ENCODE measurements at places on chromosomes 12 and 14.

GRCh38 chr14:22878271-22879246 is 4.5 kb upstream of the REM2 start:
- no peak for DNase-seq

DNA sequence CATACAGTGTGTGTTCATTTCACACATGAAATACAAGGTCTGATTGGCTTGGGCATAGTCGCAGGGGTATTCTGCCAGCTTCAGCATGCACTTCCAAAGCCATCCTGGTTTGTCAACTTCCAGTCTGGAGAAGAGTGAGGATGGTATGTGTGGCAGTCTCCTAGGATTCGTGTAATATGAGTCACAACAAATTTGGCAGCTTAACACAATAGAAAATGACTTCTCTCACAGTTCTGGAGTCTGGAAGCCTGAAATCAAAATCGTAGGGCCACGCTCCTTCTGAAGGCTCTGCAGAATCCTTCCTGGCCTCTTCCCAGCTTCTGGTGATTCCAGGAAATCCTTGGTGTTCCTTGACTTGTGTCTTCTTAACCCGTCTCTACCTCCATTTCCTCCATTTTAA is 167.5 kb downstream of the PPM1H start:
- DNase-seq: peak; percentile 54

- DNase-seq: no peak
Measured at GRCh38 chr14:63483315-63483714, 59.9 kb downstream of the PPP2R5E start.

GRCh38 chr12:54463484-54463883 is 9.9 kb downstream of the GTSF1 start:
- peak; percentile 21 for DNase-seq

DNA sequence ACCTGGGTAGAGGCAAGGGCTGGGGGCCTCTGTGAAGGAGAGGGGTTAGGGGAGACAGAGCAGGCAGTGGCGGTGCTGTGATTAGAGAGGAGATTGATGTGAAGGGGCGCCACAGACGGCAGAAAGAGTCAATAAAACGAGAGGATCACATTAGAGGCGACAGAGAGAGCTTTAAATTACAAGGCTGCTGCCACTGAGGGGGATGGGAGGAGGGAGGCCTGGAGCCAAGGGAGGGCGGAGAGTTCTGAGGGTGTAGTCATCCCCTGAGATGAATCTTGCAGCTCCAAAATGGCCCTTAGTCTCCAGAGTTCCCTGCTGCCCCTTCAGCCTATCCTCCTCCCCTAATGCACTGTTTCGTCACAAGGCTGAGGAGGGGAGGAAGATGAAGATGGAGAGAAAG is 12.8 kb downstream of the ZFHX2 start:
- DNase-seq: peak; percentile 31

DNA sequence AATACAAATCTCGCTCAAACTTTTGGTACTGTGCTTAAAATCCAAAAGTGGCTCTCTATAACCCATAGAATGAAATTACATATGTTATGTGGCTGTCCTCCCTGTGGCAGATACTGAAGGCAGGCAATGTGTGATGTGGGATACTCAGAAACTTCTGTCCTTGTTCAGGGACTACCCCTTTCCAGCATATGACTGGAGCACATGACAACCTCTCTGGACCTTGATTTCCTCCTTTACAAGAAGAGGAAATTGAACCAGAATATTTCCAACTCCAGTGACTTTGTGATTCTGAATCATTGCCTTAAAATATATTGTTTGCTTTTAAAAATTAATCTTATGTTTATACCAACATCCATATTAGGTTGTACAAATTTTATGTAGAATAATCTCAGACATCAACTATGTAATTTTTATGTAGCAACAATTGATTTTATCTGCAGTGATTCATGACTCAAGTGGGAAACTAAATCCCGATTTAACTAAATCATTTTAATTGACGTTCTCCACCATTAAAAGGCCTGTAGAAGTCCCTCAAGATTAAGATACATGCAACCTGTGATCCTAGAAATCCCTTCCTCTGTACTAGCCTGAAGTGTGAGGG is 162.4 kb downstream of the AKAP6 start:
- no peak for DNase-seq

GRCh38 chr12:87280356-87280755 is 748.8 kb downstream of the C12orf50 start:
- DNase-seq: no peak

GRCh38 chr12:110647631-110648040 is 33.7 kb downstream of the TCTN1 start:
- no peak for DNase-seq

GRCh38 chr14:78752518-78753188 is 582.5 kb downstream of the NRXN3 start:
- peak; percentile 17 for DNase-seq

- DNase-seq: no peak
Measured at GRCh38 chr14:20035449-20035848, 389 bp downstream of the OR4K13 start.

DNA sequence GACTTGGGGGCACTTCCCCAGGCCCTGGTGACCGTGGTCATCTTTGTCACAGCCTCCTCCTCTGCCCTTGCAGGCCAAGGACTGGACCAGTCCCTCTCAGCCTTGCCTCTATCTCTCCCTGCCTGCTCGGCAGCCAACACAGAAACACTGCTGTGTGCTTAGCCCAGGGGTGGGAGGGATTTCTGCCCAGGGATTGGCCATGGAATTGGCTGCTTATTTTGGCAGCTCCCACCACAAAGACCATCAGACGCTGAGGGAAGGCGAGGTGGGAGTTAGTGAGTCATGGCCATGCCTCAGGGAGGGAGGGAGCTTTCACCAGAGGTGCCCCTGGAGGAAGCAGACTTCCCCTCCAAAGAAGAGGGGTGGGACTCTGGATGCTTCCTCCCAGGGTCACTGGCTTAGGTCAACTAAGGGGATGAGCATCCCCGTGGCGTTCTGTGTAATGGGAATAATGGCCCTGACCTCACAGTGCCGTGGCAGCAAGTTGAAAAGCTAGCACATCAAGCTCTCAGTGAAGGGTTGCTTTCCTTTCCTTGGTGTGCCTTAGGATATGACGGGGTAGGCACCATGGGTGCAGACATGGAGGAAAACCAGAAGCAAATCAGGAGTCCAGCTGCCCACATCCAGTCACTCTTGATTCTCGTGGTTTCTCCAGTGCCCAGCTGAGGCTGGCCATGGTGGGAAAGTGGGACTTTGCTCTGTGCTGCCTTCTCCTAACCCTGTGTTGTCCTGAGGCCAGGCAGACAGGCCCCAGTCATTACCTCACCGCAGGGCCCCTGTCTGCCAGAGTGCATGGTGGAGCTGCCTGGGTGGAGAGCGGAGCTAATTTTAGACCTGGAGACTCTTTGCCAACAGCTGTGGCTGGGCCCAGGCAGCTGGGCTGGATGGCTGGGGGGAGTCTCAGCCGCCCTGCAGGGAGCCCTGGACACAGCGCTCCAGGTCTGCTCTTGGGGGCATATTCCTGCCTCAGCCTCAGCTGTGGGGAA is 21.4 kb downstream of the B4GALNT3 start:
- peak; percentile 31 for DNase-seq

- peak; percentile 96 for DNase-seq
Measured at GRCh38 chr12:55720071-55720564, at the start of gene RDH5. TSS of gene RDH5 (plus strand) at chr12:55720393. CDS start at chr12:55721185, 792 bp downstream.

DNA sequence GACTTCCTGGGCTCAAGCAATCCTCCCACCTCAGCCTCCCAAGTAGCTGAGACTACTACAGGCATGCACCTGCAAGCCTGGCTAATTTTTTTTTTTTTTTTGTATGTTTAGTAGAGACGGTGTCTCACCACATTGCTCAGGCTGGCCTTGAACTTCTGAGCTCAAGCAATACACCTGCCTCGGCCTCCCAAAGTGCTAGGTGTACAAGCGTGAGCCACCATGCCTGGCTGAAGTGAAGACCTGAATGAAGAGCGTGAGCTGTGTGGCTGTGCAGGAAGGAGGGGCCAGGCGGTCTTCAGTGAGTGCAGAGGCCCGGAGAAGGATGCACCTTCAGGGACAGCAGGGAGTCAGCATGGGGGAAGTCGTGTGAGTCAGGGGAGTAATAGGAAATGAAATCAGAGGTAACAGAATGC is 14.9 kb upstream of the NFKBIA start:
- DNase-seq: peak; percentile 31

DNA sequence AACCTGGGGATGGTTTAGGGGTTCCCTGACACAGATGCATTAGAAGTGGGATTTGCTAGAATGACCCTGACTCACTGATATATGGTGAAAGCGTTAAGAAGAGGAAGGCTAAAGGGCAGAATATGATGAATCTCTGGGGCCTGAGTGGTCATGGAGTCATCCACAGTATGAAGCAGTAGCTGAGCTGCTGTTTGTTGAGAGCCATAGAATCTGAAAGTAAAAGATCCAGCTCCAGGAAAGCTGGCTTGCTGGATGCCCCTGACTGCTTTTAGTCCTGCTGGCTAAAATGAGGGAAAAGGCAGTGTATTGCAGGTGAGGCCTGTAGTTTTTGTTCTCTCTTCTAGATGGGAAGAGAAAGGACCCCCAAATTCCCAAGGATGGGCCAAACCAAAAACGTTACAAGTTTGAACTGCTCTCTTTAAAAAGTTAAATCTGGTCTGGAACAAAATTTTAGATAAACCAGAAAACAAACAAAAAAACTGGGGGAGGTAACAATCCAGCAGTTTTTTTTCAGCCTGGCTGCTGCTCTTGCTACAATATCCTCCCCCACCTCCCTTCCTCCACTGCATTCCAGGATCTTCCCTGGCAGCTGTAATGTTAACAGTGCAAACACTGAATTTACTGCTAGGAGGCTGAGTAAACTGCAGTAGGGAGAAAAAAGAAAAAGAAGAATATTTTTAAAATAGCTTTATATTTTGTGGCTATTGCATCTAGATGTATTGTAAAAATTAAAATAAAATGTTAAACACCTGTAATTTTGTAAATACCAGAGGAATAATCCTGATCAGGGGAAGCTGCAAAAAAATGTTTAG is 16.5 kb downstream of the SEL1L start:
- peak; percentile 72 for DNase-seq

DNA sequence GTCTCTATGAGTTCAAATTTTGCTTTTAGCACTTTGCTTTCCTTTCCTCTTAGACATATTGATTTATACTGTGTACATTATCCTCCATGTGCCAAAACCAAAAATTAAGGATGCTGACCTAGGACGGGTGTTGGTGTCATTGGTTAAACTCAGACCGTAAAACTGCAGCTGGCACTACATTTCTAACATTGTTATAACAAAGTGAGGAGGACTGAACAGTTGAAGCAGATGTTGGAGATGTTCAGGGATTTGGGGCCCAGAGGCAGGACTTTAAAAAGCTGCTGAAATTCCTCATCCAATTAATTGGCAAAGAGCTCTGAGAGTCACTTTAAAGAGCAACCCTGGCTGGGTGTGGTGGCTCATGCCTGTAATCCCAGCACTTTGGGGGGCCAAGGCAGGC is 72.4 kb downstream of the TMTC1 start:
- no peak for DNase-seq

DNA sequence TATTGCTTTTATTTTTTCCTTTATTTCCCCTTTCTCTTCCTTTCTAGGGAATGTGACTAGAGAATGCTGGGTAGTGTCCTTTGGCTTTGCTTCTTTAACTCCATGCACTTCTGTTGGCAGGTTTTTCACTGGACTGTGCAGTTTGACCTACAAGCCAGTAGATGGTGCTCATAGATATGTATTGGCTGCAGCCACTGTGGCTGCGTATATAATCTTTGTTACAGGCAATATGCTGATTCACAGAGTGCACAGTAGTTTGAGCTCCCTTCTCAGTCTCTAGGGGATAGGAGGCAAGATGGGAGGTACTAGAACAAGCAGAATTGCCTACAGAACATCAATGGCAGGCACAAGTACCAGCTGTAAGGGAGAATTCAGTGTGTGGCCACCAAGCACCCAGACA is 503.5 kb downstream of the LRFN5 start:
- DNase-seq: peak; percentile 82

All from fibroblast of mammary gland (primary cell).